ENCODE measurements at places on chromosomes 2 and 18. TPM values are rescaled to one million over a fixed set of nuclear protein-coding genes. Genes with fewer than 3 reads are reported as not detected.

The NETO1 gene
- 81.8 TPM for total RNA-seq

GRCh38 chr2:121649149-121649595 lies at the start of gene CLASP1:
CLASP1 (minus strand) TSS chr2:121649462; CDS start chr2:121605895, 43,567 bp downstream.
- DNase-seq, result no peak

DNA sequence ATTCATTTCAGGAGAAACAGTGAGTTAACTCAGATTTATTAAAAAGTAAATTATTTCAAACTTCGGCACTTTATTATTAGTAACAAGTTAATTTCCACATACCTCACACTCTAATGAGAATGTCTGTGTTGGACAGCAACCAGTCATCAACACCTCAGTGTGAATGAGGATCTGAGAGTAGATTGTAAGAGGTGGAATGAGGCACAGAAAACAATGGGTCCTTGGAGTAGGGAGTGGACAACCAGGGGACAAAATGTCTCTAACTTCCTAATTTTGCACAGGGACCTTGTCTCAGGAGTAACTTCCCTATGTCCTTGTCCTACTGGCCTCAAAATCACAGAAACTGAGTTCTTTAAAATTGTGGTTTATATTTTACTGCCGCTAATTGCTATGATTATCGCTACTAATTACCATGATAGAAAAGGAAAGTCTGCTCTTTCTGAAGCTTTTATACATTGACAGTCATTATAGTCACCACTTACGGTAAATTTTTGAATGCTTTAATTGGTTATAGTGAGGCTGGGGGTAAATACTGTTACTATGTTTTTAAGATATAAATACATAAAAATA lies 82.2 kb upstream of the LRPPRC start:
- DNase-seq, result no peak

The AKAIN1 gene
- 2.0 TPM for total RNA-seq

DNA sequence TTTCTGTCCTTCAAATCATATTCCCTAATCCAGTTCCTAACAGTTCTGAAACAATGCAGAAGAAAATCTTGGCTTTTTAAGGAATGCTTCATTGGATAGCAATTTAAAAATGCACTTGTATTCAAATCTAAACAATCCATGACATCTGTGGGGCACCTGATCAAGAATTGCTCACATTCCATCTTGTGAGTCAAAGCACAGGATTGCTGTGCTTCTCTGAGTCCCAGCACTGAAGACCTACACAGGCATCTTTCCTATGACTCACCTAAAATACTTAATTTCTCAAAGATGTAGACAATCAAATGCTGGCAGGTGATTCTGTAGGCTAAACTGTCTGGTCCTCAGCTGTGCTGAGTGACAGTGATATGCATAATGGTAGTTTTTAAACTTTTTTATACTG lies 10.1 kb upstream of the ATP8B1 start:
- DNase-seq, result no peak

DNA sequence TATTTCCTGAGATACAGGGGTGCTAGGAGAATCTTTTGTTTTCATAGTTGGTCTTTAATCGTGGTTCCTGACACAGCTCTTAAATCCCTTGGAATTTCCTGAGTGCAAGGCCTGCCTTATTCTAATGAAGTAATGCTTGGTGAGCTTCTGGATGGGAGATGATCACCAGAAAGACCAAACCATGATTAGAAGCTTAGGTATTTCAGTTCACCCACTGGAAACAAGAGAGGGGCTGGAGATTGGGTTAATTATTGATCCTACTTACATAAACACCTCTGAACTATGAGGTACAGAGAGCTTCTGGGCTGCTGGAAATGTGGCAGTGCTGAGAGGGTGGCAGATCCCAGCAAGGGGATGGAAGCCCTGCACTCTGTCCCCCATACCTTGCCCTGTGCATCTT lies 406.8 kb downstream of the THSD7B start:
- DNase-seq, result no peak

- no peak for DNase-seq
These were observed 91.1 kb upstream of the ANKRD30BL start for GRCh38 chr2:132252894-132253264.

DNA sequence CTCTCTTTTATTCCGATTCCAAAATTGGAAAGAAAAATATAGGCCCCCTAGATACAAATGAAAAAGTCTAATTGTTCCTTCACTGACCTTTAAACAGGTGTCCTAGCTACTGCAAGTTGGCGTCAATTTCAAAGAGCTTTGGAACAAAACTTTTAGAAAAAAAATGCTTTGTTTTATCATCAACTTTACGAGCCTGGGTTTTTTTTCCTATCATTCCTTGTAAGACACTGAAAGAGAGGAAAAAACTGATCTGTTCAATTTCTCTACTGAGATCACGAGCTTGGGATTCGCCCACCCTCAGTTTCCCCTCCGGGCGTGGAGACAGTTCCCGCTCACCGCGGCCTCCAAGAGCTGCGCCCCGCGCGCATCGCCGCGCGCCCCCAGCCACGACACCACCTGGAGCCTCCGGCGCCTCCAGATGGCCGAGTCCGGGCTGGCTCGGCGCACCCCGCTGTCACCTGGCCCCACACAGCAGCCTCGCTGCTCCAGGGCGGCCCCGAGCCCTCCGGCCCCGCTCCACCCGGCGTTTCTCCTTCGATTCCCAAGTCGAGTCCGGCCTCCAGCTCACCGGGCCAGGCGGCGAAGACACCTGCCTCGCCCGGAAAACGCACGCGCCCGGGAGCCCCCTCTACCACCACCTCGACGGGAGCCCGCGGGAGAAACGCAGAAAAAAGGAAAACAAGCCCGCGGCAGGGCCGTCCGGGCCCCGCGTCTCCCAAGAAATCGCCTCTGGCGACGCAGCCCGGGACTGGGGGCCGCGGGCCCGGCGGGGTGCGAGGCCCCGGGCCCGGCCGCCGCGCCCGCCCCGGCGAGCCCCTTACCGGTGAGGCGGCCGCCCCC lies 656 bp downstream of the TBC1D8 start:
- peak; percentile 54 for DNase-seq

All from dorsolateral prefrontal cortex (tissue), 122 donors.